ENCODE measurements at places on chromosomes 1 and 21.

DNA sequence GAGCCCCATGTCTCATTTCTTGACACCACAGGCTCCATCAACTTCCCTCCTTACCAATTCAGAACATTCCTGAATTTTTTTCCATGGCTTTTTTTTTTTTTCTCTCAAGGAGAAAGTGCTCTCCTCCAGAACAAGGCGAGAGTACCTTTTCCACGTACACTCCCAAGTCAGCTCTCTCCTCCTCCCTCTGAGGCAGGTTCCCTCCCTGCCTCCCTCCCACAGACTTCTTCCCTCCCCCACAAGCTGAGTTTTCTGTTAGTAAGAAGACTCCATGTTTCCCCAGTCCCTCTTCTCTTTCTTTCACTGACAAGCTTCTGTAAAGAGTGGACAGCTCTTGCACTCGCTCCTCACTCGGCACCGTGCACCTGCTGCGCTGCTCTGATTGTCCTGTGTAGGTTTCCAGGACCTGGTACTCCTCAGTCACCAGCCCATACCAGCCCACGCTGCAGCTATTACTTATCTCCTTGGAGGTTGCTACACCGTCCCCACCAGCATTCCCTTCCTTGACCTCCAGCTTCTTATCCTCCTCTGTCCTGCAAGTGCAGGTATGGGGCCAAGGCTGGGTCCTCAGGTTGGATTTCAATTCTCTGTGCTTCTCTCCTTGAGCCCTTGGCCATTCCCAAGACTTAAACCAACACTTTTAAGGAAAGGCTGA lies 3.8 kb downstream of the TRAF5 start:
- DNase-seq = no peak

GRCh38 chr1:230026572-230026971 lies 40.5 kb upstream of the GALNT2 start:
- no peak for DNase-seq

DNA sequence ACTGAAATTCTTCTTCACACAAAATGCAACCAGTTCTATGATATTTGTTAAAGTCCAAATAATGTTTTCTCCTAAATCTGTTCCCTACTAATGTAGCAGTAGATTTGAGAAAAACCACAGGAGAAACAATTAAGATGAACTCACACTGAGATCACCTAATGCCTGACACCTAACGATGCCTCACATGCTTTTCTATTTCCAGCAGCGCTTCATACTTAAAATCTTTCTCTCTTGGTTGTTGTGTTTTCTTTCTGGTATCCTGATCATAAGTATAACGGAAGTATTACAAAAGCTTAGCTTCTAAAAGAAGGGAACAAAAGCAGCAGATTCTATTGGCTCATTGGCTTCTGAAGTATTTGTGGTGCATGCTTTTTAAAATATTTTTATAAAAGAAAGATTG lies 267.2 kb upstream of the SGIP1 start:
- DNase-seq = peak; percentile 77

DNA sequence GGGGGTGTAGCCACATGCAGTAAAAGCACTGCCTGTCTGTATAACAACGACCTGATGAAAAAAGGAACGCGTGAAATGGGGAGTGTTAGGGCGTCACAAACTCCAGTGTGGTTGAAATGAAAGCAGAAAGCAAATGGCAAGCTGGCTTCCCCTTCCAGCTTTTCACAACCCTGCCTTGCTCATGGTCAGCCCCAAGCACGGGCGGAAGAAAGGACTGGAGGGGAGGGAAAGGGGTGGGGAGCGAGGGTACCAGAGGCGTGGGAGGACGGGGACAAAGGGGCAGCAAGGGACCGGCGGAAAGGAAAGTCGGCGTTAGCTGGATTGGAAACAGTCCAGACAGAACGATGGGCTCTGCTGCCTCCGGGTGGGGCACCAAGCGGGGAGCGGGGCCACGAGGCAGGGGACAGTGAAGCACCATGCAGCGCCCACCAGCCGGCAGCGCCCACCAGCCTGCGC lies 9.6 kb downstream of the VPS26C start:
- no peak for DNase-seq

DNA sequence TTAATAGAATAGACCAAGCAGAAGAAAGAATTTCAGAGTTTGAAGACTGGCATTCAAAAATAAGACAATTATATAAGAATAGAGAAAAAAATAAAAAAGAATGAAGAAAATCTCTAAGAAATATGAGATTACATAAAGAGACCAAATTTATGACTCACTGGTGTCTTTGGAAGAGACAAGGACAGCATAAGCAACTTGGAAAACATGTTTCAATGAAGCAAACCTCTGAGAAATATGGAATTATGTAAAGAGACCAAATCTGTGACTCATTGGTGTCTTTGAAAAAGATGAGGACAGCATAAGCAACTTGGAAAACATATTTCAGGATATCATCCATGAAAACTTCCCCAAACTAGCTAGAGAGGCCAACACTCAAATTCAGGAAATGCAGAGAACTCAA lies 60.4 kb upstream of the LYPLAL1 start:
- DNase-seq = peak; percentile 18

GRCh38 chr1:36906555-36906954 lies 127.8 kb downstream of the GRIK3 start:
- no peak for DNase-seq

- DNase-seq = peak; percentile 37
Measured at GRCh38 chr1:175673371-175674150, 69.8 kb downstream of the TNR start.

DNA sequence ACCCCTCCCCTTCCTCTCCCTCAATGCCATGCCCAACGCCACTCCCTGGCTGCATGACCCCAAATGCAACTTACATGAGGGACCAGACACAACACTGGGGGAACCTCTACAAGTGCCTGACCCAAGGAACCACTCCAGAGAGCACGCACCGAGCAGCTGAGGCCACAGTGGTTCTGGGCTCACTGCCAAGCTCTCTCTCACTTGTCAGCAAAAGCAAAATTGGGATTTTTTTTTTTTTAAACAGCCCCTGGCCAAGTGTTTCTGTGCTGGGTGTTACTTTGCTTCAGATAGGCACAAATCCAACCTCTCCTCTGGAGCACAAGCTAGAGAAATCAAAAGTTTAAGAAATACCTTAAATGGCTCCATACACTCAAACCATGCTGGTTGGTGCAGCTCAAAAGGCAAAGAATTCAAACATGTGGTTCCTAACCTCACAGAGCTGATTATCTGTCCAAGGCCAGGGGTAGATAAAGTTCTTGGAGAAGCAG lies 363.0 kb downstream of the SETD4 start:
- peak; percentile 10 for DNase-seq

- DNase-seq = no peak
Measured at GRCh38 chr1:36652011-36652410, 169.3 kb upstream of the CSF3R start.

GRCh38 chr1:103194060-103194459 lies 85.7 kb upstream of the COL11A1 start:
- DNase-seq = no peak

DNA sequence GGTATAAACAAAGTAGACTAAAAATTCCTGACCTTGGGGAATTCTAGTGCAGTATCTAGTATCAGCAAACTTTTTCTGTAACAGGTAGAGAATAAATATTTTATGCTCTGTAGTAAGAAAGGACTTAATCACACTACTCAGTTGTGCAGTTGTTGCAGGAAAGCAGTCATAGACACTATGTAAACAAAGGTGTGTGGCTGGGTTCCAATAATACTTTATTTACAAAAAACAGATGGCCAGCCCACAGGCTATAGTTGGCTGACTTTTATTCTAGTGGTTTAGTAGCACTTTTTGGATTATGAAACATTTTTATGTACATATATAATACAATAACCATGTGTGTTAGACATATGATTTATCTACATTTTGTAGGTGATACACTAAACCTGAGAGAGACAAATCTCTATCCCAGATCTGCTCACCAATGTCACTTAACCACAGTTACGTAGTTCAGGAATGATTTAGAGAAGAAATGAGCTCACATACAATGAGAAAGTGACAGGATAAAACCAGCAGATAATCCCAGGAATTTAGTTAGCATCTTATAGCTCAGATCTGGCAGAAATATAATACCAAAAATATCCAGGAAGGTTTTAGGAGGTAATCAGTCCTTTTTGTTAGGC lies 56.1 kb downstream of the MIER1 start:
- DNase-seq = peak; percentile 55

GRCh38 chr1:26280333-26281042 lies 602 bp downstream of the SH3BGRL3 start:
- peak; percentile 41 for DNase-seq

DNA sequence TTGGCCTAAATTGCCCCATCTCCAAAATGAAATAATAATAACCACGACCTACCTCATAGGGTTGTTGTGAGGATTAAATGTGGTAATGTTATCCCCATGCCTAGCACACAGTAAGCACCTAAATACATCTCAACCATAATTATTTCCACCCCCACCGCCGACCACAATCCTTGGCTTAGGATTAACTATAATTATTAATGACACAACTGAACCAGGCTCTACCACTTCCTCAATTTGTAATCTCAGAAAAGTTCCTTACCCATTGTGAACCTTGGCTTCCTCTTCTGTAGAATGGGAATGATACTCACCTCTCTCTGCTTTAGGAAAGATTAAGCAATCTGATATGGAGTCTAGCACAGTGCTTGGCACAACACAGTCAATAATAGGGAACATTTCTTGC lies 44.3 kb upstream of the TACSTD2 start:
- no peak for DNase-seq

- DNase-seq = no peak
Measured at GRCh38 chr21:33651965-33652680, 9.8 kb downstream of the ITSN1 start.

GRCh38 chr1:69567652-69568420 lies at the start of gene LRRC7:
Gene LRRC7, plus strand, starts transcription at chr1:69567922. Its CDS starts 718 bp downstream, at chr1:69568640.
- no peak for DNase-seq
